ENCODE measurements at places on chromosomes 3 and 15.

GRCh38 chr3:28267984-28268849, 26.8 kb downstream of the CMC1 start:
- no peak for DNase-seq

- DNase-seq: no peak
These were observed 149.6 kb upstream of the UBE2E1 start for GRCh38 chr3:23656199-23656598.

DNA sequence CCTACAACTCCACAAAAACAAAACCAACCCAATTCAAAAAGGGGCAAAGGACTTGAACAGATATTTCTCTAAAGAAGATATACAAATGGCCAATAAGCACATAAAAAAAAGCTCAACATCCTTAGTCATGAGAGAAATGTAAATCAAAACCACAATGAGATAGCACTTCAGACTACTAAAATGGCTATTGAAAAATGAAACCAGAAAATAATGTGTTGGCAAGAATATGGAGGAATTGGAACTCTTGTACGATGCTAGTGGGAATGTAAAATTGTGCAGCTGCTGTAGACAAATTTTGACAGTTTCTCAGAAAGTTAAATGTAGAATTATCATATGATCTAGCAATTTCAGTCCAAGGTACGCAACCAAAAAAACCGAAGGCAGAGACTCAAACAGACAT, 29.0 kb downstream of the KY start:
- no peak for DNase-seq

GRCh38 chr15:74844319-74845207, 1.6 kb upstream of the ULK3 start:
- no peak for DNase-seq

DNA sequence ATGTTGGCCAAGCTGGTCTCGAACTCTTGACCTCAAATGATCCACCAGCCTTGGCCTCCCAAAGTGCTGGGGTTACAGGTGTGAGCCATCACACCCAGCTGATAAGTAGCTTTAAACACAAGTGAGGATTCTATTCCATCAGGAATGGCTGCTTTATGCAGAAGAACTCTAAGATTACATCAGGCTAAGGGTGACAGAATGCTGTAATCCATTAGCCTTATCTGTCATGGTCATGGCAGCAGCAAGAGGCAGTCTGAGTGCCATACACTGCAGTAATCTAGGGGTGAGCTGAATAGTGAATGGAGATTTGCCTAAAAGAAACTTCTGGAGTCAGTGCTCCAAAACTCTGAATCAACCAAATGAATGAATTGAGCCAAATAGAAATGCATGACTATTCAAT, 39.6 kb downstream of the LIPC start:
- DNase-seq: no peak

- peak; percentile 70 for DNase-seq
These were observed 16.4 kb downstream of the CHST13 start for GRCh38 chr3:126540342-126540849.

DNA sequence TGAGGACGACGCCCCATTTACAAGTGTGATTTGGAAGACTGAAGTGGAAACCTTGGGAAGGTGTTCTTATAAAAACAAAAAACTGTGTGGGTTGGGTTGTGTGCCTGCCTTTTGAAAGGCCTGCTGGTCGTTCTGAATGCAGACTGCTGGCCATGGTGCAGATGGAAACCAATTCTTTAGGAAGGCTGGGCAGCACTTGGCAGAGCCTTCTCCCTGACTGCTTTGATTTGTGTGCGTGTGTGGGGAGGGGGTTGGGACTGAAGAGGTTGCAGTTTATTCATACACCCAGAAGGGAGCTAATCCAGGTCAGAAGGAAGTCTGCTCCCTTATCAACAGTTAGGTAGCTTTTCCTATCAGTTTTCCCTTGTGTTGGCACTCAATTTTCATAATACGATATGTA, 288.7 kb downstream of the SOX2 start:
- DNase-seq: no peak

DNA sequence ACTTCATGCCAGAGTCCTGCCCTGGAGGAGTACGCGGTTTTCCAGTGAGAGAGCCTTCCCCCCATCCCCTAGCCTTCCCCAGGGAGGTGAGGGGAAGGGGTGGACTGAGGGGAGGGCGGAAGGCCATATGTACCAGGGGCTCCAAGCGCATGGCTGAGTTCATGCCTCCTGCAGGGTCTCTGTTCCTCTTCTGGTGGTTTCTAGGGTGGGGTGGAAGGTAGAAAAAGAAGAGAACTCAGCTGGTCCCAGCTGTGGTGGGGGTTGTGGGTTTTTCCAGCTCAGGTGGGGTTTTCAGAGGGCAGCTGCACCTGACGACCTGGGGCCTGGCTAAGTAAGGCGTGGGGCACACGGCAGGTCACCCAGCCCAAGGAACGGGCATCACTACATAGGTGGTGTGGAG, 10.7 kb upstream of the IQSEC1 start:
- no peak for DNase-seq

DNA sequence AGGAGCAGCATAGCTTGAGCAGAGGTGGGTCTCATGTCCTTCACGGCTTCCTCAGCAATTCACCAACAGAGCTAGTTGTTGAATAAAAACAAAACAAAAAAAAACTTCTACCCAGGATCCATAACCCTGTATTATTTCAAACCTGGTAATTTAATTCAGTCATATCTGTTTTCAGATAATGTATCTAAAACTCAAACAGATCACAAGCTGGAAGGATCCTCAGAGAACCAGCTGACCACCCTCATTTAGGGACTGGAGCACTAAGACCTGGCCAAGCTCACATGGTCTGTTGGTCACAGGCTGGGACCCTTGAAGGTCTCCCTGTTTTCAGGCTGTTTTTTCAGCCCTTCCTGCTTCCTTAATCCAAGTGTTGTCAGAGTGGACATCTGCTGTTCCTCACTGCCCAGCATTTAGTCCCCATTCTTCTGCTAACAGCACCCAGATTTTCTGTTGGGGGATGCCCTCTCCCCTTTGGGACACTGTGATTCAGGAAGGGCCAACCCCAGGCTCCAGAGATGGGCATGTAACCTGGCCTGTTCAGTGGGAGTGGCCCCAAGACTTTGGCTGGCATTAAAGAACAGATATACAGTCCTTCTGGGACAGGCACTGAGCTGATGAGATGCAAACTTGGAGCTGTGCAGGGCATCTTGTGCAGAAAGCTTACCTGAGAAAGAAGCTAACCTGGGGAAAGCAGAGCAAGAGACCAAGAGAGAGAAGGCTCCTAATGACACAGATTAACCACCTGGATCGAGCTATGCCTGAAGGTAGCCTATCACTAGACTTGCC, 78.8 kb upstream of the SPATA12 start:
- no peak for DNase-seq

- peak; percentile 79 for DNase-seq
These were observed 33.3 kb downstream of the CA12 start for GRCh38 chr15:63348392-63348791.

DNA sequence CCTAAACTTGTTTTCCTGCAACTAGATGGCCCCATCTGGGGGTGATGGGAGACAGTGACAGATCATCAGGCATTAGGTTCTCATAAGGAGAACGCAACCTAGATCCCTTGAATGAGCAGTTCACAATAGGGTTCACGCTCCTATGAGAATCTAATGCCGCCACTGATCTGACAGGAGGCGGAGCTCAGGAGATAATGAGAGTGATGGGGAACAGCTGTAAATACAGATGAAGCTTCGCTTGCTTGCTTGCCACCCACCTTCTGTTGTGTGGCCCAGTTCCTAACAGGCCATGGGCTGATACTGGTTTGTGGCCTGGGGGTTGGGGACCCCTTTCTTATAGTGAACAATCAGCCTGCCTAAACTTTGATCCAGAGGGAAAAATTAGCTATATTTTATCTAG, 15.2 kb upstream of the C3orf49 start:
- no peak for DNase-seq

- no peak for DNase-seq
These were observed 71.5 kb downstream of the PLCH1 start for GRCh38 chr3:155673421-155673820.

- DNase-seq: no peak
These were observed 53.2 kb upstream of the BOC start for GRCh38 chr3:113158171-113158570.

GRCh38 chr15:69400850-69401249, 13.3 kb upstream of the KIF23 start:
- DNase-seq: no peak

DNA sequence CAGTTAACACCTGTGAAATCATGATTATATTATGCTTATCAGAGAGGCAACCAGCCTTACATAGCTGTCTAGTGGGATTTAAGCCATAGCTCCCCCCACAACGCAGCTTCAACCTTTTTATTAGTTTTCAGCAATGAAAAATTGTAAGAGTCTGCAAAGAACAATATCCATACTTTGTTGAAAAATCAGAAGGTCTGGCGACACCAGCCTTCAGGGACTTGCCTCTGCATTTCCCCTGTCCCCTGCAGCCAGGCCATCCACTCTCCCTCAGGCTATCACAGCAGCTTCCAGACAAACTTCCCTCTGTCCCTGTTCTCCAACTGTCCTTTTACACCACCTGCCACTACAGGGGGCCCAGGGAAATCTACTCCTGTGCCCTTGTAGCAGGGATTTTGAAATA, 59.9 kb downstream of the SSUH2 start:
- no peak for DNase-seq

- no peak for DNase-seq
These were observed 392.9 kb upstream of the ROBO2 start for GRCh38 chr3:76646921-76647562.

DNA sequence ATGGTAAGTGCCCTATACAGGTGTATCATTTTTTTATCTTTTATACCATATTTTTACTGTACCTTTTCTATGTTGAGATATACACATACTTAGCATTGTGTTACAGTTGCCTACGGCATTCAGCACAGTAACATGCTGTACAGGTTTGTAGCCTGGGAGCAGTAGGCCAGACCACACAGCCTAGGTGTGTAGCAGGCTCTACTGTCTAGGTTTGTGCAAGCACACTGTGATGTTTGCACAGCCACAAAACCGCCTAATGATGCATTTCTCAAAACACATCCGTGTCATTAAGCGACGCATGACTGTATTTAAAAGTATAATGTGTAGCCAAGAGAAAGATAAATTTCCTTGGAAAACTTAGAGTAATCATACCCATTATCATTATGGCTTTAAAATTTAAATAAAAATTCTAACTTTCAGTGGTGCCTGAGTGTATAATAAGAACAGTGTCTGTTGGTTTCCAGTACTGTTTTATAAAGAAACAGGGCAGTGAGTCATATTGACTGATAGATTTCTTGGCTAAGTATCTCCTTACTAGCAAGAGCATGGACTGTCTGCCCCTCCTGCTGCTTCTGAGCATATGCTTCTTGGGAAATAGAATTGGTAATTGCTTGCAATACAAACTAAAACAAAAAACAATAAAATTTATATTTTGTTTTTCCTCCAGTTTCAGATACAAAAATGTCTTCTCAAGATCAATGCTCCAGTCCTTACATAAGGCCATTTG, 18.3 kb downstream of the CALML4 start:
- peak; percentile 41 for DNase-seq

GRCh38 chr3:48215876-48216275, 7.4 kb upstream of the CAMP start:
- no peak for DNase-seq

DNA sequence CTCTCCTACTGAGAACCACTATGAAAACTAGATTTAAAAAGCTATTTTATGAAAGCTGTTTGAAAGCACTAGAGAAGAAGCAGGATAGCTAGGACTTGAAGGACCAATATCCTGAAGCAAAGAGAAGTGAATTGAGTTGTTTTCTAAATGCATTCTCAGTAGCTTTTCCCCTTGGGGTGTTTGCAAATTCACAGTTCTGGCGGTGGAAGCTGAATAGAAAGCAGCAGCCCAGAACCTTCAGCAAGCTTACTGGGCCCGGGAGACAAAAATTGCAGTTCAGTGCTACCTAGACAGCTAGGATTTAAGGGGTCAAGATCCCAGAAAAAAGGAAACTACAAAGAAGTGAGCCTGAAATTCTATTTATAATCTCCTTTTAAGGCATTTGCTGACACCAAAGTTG, 31.3 kb upstream of the ANP32A start:
- DNase-seq: no peak

GRCh38 chr3:139119331-139120025, 74.8 kb upstream of the PRR23C start:
- no peak for DNase-seq

GRCh38 chr15:32844118-32844711, 126.4 kb downstream of the GREM1 start:
- peak; percentile 30 for DNase-seq

DNA sequence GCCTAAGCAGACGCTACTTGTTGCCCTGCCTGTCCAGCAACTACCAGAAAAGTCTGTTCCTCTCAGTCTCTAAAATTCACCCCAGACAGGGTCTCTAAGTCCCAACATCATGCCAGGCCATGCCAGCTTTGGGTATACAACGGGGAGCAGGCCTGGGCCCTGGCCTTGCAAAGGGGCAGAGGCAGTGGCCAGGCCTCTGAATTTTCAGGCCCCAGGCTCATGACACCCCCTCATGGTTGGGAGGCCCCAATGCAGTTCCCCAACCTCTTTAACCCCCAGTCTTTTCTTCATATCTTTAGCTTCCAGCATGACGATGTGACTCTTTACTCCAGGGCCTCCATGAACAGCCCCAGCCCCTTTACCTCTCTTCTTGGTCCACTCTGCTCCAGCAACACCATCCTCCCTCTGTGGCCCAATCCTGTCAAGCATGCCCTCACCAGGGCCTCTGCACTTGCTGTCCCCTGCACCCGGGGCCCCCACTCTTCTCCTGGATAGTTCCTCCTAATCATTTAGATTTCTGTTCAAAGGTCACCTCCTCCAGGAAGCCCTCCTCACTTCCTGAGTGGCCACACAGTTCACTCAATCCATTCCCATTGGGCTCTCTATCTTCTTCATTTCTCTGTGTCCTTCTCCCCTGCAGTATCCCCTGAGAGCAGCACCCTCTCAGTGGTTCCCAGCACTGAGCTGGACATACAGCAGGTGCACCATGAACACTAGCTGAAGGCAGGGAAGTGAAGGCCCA, 4.8 kb downstream of the IQSEC1 start:
- DNase-seq: no peak

- DNase-seq: no peak
These were observed 86.3 kb downstream of the PPM1L start for GRCh38 chr3:160842021-160843005.

- DNase-seq: no peak
These were observed 79.9 kb upstream of the RGMA start for GRCh38 chr15:93168910-93169309.

- DNase-seq: no peak
These were observed 200.5 kb downstream of the PTPRG start for GRCh38 chr3:61761694-61762430.
